T-helper 2 cell (primary cell): ENCODE measurements at places on chromosomes 16 and 17.

DNA sequence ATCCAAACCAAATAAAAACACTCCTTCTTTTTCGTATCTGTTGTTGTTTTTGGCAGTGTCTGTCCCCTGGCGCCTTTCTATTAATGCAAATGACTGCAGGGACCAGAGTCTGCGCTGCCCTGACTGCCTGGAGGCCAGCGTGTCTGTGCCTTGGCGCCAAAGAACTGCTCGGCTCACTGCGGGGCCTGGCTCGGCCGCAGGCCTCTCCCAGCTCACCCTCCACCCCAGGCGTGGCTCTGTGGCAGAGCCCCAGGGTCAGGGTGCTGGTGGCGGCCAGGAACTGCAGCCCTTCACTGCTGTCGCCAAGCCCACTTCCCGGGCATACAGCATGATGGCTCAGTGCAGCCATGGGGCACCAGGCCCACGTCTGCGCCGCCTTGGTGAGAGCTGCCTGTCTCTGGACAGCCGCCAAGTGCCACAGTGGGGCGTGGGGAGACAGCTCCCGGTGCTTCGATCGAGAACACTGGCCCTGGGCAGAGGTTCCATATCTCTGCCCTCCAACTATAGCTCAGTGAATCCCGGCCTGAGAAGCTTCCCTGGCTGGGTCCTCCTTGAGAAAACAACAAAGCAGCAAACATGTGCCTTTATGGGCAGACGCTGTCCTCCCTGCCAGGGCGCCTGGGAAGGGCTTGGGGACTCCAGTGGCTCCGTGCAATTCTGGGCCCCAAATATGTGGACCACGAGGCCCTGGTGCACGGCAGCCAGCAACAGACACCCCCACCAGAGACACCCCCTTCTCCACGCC lies 11.1 kb downstream of the CANT1 start:
- no peak for DNase-seq

DNA sequence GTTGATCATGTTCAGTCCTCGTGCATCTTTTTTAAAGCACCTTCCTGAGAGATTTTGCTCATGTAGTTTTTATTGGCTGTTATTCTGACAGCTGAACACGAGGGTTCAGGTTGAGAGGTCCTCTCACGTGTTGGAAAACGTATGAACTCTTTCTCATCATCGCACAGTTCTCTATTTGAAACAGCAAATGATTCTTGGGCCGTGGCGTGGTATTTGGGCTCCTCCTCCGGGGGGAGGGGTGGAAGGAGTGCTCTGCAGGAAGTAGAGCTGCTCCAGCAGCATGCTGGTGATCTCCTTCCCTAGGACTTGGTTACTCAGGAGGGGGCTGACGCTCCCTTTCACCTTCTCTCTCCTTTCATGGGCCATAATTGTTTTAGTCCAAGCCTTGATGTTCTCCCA lies 70.4 kb downstream of the KSR1 start:
- DNase-seq: no peak

- DNase-seq: no peak
Observed at GRCh38 chr16:68444056-68444657, 4.2 kb downstream of the SMPD3 start.

- no peak for DNase-seq
Observed at GRCh38 chr16:23183543-23183862, 958 bp downstream of the SCNN1G start.

- DNase-seq: no peak
Observed at GRCh38 chr16:48523415-48524204, 86.4 kb downstream of the N4BP1 start.

GRCh38 chr16:80018466-80018865 lies 417.9 kb upstream of the MAF start:
- DNase-seq: no peak

- DNase-seq: peak; percentile 33
Observed at GRCh38 chr16:11914210-11915113, 1.3 kb downstream of the GSPT1 start.

DNA sequence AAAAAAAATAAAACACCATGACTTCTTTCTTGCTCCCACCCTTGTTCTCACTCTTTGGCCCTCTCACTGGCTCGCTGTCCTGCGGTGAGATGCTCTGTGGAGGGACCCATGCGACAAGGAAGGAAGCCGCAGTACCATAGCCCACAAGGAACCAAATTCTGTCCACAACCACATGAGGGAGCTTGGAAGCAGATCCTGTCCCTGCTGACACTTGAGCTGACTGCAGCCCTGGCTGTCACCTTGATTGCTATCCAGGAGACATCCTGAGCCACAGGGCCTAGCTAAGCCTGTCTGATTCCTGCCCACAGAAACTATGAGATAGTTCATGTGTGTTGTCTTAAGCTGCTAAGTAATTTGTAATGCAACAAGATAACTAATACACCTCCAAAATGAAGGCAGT lies 4.8 kb upstream of the MT2A start:
- DNase-seq: no peak

GRCh38 chr16:88451586-88452481 lies 1.2 kb upstream of the ZFPM1 start:
- no peak for DNase-seq

- DNase-seq: no peak
Observed at GRCh38 chr17:12867726-12868125, 78.4 kb downstream of the ARHGAP44 start.

DNA sequence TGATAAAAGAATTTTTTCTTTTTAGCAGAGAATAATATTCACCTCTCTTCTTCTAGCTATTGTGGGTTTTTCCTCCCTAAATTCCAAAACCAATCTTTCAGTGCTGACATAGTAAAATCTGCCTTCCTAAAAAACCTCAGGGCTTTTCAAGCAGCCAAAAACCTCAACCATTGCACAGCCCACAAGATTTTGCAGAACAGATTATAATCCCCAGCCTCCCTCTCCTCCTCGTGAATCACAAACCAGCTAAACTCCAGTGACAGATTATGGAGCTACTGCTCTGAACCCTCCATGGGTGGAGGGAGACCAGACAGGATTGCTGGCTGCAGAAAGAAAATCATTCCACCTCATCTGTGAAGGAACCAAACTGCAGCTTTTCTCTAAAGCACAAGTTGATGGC lies 341.6 kb downstream of the SOX9 start:
- no peak for DNase-seq

DNA sequence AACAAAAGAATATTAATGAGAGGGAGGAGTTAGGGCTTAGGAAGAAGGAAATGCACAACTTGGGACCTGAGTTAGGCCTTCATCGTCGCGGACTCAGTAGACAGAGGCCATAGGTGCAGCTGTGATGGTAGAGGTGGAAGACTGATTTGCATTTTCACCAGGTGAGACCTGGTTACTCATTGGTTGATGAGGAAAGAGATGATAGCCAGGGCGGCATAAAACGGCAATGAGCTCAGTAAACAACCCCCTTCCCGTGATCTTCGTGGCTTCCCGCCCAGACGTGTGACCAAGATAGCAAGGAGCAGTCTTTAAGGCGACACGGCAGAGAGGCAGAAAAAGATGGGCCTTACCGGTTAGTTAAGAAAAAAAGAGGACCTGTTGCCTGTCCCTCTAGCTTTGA lies at the start of gene TMC5:
Gene TMC5, plus strand, starts transcription at position 244 of the 400 bp plus-strand sequence. CDS start 22,156 bp downstream, outside the sequence.
- DNase-seq: no peak

- no peak for DNase-seq
Observed at GRCh38 chr16:1752853-1753252, 18.5 kb downstream of the NME3 start.

GRCh38 chr16:1548727-1549126 lies 15.3 kb downstream of the TMEM204 start:
- DNase-seq: no peak

- peak; percentile 95 for DNase-seq
Observed at GRCh38 chr16:48611329-48612137, 1.6 kb upstream of the N4BP1 start.

DNA sequence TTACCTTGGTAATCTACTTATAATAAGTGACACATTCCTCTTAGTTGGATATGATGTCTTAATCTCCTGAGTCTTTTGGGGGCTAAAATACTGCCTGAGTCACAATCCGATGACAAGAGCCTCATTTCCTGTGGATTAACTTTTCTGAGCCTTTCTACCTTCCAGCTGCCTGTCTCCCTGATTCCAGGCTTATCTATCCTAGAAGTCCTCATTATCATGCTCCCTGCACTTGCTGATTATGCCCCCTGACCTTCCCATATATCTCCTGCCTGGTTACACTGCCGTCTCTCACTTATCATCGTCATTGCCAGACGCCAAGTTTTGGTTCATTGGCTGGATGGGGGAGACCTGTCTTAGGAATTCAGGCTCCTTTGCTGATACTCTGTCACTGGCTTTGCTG lies 727.4 kb upstream of the CA10 start:
- DNase-seq: no peak

- DNase-seq: no peak
Observed at GRCh38 chr17:67488161-67488560, 111.1 kb downstream of the PITPNC1 start.

GRCh38 chr16:57935904-57936303 lies 35.0 kb downstream of the CNGB1 start:
- no peak for DNase-seq
